ENCODE measurements at places on chromosomes 16 and 17.

DNA sequence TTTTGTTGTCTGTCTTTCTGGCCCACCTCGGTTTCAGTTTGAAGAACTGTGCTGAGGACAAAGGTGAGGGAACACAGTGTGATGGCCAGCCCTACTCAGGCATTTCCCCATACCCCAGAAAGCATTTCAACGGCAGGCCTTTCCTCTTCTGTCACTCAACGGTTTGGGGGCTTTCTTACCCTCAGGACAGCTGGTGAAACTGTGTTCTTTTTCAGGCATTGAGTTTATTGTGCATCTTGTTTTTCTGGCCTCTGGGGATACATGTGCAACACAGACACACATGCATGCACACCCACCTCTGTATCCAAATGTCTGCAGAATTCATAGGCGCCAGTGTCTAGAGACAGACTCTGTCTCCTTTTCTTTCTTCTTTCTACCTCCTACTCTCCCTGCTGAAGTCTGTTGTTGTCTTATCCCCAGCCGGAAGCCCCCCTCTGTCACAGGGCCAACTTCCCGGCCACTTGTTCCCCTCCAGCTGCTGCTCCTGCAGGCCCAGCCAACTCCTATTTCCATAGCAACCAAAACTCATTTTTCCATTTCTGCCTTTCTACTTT lies 17.0 kb downstream of the CHD9 start:
- no peaks in the 10 kb centered on the region for H3K27me3 ChIP-seq
- peak; percentile 45 for DNase-seq
- no peaks in the 10 kb centered on the region for H3K36me3 ChIP-seq

DNA sequence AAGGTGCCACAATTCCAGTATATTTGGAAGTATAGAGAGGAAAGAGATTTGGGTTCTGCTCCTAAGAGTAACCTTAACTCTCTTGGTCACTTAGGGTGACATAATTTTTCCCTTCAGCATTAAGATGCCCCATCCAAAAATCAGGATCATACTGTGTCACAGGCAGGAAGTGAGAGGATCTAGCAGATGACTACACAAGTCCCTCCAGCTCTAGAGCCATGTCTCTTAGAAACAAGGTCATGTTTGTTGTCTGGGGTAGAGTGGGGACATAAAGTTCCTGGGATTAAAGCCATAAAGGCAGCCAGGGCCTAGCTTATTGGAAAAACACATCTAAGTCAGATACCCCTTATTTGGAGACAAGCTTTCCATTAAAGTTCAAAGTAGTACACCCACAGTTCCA lies 2.7 kb downstream of the CCL8 start:
- peaks cover 18% of the 10 kb centered on the region for H3K4me1 ChIP-seq
- no peak overlapping the region for H3K4me3 ChIP-seq
- no peaks in the 10 kb centered on the region for H3K27me3 ChIP-seq
- no peak overlapping the region for H3K27ac ChIP-seq
- no peaks in the 10 kb centered on the region for H3K36me3 ChIP-seq

DNA sequence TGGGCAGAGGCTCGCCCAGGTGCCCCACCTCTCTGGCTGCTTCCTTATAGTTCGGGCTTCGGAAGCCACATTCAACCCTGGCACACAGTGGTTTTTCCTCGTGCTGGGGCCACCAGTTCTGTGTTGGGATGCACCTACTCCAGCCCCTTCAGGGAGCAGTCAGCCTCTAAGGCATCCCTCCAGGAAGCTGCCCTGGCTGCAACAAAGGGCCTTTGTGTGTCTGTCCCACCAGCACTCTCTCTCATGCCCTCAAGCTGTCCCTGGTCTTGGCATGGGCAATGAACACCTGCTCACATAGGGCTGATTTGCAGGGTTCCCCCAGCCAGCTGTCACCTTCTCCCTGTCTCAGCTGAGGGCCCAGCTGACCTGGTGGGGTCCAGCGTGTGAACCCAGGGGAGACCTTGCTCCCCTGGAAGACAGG lies 754 bp upstream of the NOXO1 start:
- H3K27ac ChIP-seq: no peak overlapping the region
- DNase-seq: no peak
- H3K4me1 ChIP-seq: peaks cover 36% of the 10 kb centered on the region

GRCh38 chr17:3754458-3755334 lies 31.0 kb downstream of the HASPIN start:
- peaks cover 9% of the 10 kb centered on the region for H3K4me1 ChIP-seq
- H3K27me3 ChIP-seq: no peaks in the 10 kb centered on the region
- no peaks in the 10 kb centered on the region for H3K36me3 ChIP-seq
- DNase-seq: no peak
- H3K27ac ChIP-seq: peak overlapping the region; percentile 66

DNA sequence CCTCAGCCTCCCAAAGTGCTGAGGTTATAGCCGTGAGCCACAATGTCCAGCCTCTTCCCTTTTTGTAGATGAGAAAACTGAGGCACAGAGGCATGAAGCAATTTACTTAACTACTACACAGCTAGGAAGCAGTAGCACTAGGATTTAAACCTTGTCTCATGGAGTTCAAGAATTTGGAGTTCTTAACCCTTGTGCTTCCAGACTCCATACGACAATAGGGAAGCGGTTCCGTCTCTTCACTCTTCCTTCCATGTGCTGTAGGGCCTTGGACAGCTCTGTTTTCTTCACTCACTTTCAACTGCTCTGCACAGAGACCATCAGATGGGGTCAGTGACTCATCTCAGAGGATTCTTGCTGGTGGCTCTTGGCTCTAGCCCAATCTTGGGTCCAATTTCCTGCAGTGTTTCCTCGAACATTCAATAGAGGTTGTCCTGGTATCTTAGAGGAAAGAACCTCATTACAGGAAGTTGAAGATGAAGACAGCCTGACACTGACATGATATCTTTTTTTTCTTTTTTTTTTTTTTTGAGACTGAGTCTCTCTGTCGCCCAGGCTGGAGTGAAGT lies 19.3 kb downstream of the ITGAL start:
- no peaks in the 10 kb centered on the region for H3K4me1 ChIP-seq
- no peak for DNase-seq
- no peaks in the 10 kb centered on the region for H3K36me3 ChIP-seq
- no peak overlapping the region for H3K27ac ChIP-seq

GRCh38 chr16:53757971-53758609 lies 54.1 kb downstream of the FTO start:
- H3K4me1 ChIP-seq: peaks cover 11% of the 10 kb centered on the region
- H3K27me3 ChIP-seq: no peaks in the 10 kb centered on the region
- no peak overlapping the region for H3K27ac ChIP-seq

- H3K27me3 ChIP-seq: no peaks in the 10 kb centered on the region
- no peak for DNase-seq
- H3K27ac ChIP-seq: peak overlapping the region; percentile 26
- no peaks in the 10 kb centered on the region for H3K4me1 ChIP-seq
- H3K4me3 ChIP-seq: no peak overlapping the region
These were observed 69.4 kb downstream of the YPEL2 start for GRCh38 chr17:59400858-59401257.

GRCh38 chr17:43831633-43832032 lies 1.3 kb downstream of the MPP3 start:
- no peaks in the 10 kb centered on the region for H3K27me3 ChIP-seq
- H3K4me1 ChIP-seq: peaks cover 12% of the 10 kb centered on the region
- no peak overlapping the region for H3K27ac ChIP-seq
- H3K4me3 ChIP-seq: no peak overlapping the region

- no peaks in the 10 kb centered on the region for H3K36me3 ChIP-seq
- peak overlapping the region; percentile 66 for H3K4me3 ChIP-seq
- no peaks in the 10 kb centered on the region for H3K27me3 ChIP-seq
These were observed 874 bp downstream of the SLC25A19 start for GRCh38 chr17:75288359-75288758.

- H3K27me3 ChIP-seq: no peaks in the 10 kb centered on the region
- no peak for DNase-seq
- no peak overlapping the region for H3K27ac ChIP-seq
- no peaks in the 10 kb centered on the region for H3K4me1 ChIP-seq
These were observed 126.1 kb downstream of the SEC14L1 start for GRCh38 chr17:77266891-77267341.

- no peak overlapping the region for H3K27ac ChIP-seq
- DNase-seq: no peak
- no peaks in the 10 kb centered on the region for H3K27me3 ChIP-seq
- H3K36me3 ChIP-seq: no peaks in the 10 kb centered on the region
- H3K4me3 ChIP-seq: no peak overlapping the region
These were observed 13.0 kb upstream of the CHP2 start for GRCh38 chr16:23741675-23742303.

Data from tibial nerve (tissue), 4 donors.